AG04449 (cell line): ENCODE measurements at places on chromosomes 2 and 18.

DNA sequence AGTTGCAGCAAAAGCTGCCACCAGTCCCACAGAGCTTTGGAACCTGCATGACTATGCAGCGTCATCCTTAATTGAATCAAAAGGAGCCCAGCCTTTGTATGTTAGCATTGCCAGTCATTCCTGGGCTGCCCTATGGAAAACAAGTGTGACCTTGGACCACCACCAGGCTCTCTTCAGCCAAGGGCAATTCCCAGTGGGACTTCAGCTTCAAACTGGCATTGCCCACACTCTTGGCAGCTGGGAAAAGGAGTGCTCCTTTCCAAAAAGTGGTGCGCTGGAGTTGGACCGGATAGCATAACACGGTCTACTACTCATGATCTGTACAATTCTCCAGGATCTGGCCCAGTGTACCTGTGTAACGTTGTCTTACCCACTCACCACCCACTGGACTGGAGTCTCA lies 259.5 kb downstream of the MREG start:
- DNase-seq = no peak

GRCh38 chr2:231321021-231321420 lies 74.5 kb upstream of the B3GNT7 start:
- DNase-seq = no peak

- DNase-seq = no peak
Measured at GRCh38 chr18:55988537-55988936, 400.5 kb upstream of the TCF4 start.

- DNase-seq = no peak
Measured at GRCh38 chr18:55477860-55478581, 110.0 kb downstream of the TCF4 start.

DNA sequence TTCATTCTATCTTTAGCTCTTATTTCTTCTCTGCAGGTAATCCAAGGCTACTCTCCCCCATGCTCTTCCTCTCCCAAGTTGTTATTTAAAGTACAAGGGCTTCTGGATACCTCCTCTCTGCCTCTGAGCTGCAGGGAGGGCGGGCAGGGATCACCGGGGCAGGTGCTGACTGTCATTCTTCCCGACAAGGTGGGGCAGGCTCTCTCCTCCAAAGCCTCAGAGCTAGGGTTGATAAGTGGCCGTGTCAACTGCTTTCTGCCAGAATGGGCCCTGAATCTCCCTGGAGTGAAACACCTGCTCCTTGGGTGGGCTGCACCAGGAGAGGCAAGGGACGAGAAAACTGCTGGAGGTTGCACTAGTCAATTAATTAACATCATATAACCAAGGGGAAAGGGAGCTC lies 250.3 kb downstream of the SLC4A3 start:
- no peak for DNase-seq

GRCh38 chr2:86078774-86079545 lies 26.7 kb downstream of the POLR1A start:
- no peak for DNase-seq

DNA sequence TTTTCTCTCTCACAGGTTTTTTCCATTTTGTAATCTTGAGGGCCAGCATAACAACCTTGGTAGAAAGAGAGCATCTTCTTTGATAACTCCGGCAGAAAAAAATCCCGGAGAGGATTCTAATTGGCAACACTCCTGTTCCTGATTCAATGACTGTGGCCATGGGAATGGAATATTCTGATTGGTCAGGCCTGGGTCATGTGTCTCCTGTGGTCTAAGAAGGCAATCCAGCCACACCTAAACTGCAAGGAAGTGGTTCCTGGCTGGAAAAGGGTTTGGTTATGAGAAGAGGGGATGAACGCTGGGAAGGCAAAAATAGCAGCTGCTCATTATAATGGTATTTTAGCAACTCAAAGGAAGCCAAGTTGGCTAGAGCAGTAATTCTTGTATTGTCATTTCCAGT lies 24.8 kb upstream of the ZNF638 start:
- DNase-seq = no peak

DNA sequence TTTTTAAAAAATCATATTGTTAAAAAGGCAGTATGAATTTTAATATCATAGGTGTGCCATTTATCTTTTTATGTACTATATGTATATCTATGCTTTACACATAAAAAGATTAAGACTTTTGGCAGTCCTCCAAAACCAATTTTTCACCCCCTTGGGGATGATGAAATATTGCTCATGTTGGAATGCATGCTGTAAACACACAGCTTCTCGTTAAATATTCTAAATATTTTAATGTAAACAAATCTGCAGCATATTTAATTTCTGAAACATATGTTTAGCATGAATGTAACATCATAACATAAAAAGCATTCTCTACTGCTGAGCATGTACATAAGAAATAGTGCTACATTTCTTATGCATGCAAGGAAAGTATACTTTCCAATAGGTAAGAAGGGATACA lies 484.3 kb upstream of the LRATD1 start:
- no peak for DNase-seq

DNA sequence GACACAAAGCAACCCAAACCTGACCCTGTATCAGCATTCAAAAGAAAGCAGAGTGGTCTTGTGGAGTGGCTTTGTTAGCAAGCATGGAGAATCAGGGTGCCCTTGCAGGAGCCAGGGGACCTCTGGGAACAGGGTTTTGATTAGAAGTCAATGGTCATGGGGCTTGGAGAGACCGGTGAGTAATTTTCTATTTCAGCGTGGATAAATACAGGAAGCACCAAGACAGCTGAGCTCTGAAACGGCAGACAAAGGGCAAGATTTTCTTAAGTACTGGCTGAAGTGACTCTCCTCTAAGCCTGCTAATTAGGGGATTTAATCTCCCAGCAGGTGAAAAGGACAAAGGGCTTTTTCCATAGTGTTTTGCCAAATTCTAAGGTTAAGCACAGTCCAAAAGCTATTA lies 78.0 kb upstream of the GAREM1 start:
- no peak for DNase-seq

DNA sequence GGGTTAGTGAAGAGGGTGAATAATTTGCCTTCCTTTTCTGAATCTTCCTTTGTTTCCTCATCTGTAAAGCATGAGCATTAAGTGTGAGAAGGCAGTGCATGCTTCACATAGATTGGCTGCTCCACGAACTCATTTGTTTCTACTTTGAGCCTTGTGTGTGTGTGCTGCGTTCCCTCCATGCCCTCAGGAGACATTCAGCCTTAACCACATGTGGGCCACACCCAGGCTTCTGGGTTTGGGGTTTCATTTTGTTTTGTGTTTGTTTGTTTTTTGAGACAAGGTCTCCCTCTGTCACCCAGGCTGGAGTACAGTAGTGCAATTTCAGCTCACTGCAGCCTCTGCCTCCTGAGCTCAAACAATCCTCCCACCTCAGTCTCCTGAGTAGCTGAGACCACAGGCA lies 843.3 kb downstream of the GALR1 start:
- no peak for DNase-seq

GRCh38 chr2:33791625-33792024 lies 192.5 kb upstream of the FAM98A start:
- no peak for DNase-seq

DNA sequence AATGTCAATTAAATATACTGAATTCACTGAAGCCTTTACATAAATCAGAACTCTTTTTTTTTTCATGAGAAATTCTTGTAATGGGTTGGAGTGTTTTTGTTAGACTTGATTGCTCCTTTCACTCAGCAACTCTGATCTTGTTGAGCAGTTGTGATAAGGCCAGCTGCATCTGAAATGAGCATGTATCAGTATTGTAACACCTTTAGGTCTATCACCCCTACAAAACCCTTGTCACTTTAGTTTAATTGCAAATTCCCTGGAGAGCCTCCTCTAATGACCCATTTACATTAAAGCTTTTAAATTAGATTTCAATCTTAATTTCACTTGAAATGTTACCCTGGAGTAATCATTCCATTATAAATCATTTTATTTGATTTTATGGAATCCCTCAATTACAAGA lies 346.8 kb upstream of the TCF4 start:
- DNase-seq = no peak

GRCh38 chr2:157326698-157327097 lies 1.1 kb upstream of the ERMN start:
- no peak for DNase-seq

DNA sequence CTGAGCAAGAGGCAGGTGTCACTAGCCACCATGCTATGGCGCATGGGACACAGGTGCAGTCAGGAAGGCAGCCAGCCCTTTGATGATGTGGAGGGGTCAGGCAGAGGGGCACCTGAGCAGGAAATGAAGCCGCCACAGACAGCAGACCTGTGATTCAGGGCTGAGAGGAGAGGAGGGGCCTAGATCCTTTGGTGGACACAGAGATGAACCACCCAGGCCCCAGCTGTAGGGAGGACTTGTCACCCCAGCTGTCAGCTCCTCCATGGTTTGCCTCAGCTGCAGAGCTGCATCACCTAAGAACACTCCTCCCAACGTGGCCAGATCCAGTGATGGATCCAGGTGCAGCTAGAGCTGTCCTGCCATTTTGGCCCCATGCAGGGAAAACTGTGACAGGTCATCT lies 11.6 kb downstream of the ASB18 start:
- no peak for DNase-seq

DNA sequence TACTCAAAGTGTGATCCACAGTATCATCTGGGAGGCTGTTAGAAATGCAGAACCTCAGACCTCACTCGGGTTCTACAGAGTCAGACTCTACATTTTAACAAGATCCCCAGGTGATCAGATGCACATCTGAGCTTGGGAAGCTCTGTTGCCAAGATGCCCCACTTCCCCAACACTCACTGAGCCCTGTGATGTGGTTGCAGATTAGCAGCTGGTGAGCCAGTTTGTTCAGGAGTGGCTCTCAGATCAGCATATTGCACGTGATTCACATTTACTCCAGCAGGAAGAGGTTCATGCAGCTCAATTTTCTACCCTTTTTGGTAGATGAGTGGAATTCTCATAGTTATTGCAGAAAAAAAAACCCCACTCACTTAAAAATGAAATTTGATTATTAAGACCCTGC lies 96.4 kb downstream of the VIT start:
- no peak for DNase-seq

DNA sequence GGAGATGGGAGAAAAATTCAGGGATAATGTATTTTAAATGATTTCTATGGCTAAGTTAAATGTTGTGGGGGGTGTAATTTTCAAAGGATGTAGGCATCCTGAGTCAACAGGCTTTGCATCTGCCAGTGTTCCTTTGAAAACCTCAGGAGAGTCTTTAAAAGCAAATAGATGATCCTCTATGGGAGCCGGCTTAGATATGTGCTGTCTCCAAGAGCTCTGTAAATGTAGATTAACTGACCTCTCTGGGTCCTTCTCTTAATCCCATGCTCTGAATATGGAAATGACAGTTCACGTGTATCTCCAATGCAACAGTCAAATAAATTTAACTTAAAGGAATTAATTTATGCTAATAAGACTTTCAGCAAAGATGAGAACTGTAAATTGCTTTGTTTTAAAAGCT lies 292.7 kb downstream of the ERBB4 start:
- DNase-seq = no peak

GRCh38 chr2:50529600-50530218 lies 502.2 kb downstream of the NRXN1 start:
- peak; percentile 23 for DNase-seq

GRCh38 chr2:171522052-171522787 lies at the start of gene CYBRD1:
CYBRD1 (plus strand) TSS chr2:171522474; CDS start chr2:171522546, 72 bp downstream.
- DNase-seq = no peak

- no peak for DNase-seq
Measured at GRCh38 chr2:26346454-26347053, at the start of gene ADGRF3. ADGRF3 (minus strand) TSS chr2:26346789; CDS start chr2:26346234, 555 bp downstream.

GRCh38 chr2:154143105-154143504 lies 271.4 kb downstream of the GALNT13 start:
- DNase-seq = no peak

DNA sequence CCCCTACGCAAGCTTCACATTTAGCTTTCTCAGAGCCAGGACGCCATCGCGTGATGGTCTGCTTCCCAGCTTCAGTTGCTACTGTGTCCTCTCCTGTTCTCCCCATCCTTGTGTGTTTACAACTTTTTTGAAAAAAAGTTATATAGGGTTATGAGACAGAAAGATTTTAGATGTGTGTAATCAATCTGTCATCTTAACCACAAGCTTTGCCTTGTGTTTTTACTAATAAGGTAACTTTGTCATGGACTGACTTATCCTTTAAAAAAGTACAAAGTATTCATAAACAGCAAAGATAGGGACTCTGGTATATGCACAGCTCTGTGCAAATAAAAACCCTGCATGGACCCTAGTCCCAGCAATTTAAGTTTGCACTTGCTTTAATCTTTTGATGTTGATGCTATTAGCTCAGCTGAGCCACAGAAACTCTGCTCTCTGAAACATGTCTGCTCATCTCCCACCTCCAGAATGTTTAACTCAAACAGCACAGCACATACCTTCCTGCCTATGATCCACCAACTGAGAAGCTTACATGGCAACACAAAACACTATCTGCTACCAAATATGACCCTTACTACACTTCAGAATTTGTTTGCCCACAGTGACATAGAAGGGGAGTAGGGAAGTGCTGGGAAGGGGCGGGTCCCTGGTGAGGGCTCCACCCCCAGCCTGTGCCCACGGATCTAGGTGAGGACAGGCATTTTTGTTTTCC lies 42.7 kb downstream of the SAP130 start:
- no peak for DNase-seq

- no peak for DNase-seq
Measured at GRCh38 chr2:131154647-131155046, 49.5 kb downstream of the PLEKHB2 start.

DNA sequence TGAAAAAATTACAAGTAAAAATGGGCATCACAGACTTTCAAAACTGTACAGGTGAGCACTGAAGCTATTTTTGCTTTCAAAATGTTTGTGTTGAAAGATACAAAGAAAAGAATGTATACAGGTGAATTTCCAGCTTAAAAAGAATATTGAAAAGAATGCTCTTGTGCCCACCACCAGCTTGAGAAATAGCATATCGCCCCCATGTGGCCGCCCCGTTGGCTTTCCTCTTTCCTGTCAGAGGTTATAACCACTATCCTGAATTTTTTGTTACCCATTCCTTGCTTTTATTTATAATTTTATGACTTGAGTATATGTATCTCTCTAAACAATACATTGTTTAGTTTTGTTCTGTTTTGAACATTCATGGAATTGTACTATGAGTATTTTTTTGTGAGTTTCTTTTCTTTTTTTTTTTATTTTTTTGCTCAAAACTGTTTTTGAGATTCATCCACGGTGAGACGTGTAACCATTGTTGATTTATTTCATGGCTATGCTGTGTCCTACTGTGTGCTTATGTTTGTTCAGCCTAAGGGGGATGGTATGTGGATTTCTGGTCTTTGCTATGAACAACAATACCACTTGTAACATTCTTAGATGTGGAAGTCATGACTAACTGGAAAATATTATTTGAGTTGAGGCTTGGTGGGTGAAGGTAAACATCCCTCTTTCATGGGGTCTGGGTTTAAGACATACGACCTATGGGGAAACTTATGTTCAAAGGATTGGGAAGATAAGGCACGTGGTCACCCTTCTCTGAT lies 11.6 kb downstream of the TRPM8 start:
- DNase-seq = no peak

- DNase-seq = no peak
Measured at GRCh38 chr18:79367480-79367879, 28.2 kb upstream of the NFATC1 start.

GRCh38 chr2:172919732-172920131 lies 155.9 kb upstream of the MAP3K20 start:
- no peak for DNase-seq
